ENCODE measurements at places on chromosomes 13 and 19.
A peak's percentile ranks its signal among the peaks of the same experiment; 100 is the strongest.

- DNase-seq: no peak
Measured at GRCh38 chr19:7997809-7998480, 7.5 kb downstream of the ELAVL1 start.

- DNase-seq: no peak
Measured at GRCh38 chr19:8113017-8113416, 36.4 kb downstream of the FBN3 start.

DNA sequence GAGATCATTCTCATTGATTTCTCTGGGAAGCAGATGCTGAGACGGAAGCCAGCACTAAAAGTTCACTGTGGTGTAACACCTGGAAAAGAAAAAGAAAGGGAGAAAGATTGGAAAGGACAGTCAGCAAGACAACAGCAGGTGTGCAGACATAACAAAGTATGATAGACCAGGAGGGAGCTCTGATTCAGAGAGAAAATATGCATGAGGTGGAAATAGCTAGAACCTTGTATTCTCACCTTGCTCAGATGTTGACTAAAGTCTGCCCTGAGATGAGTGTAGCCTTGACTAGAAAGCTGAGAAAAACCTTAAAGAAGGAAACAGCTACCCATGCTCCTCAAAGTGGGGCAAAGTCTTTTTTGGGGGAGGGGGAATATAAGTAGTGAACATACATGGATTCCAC is 1711.8 kb downstream of the EFNB2 start:
- no peak for DNase-seq

- DNase-seq: no peak
Measured at GRCh38 chr13:81017513-81018152, 676.7 kb upstream of the SPRY2 start.

DNA sequence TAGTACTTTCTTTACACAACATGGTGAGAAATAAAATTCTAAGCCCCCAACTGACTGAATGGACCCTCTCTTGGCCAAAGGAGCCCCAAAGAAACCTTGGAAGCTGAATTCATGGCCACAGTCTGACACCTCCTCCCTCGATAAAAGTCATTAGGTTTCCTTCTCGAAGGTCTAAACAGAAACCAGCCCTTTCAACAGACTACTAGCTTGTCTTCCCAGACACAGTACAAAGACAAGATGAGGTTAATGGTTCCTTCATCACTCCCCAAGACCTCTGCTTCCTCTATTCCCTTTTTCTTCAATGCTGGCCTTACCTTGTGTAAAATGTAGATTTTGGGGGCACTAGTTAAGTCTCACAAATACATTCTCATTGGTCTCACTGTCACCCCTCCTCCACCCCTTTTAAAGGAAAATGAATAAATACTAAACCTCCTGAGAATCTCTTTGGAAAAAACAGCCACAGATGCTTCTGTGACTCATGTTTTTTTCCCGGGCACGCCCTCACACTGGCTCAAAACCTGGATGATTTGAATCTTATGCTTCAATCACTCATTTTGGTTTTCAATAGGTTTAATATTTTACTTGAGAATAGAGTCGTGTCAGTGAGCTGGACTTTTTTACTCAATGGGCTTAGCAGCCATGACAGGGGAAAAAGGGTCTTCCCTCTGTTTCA is 65.8 kb upstream of the MED4 start:
- no peak for DNase-seq

DNA sequence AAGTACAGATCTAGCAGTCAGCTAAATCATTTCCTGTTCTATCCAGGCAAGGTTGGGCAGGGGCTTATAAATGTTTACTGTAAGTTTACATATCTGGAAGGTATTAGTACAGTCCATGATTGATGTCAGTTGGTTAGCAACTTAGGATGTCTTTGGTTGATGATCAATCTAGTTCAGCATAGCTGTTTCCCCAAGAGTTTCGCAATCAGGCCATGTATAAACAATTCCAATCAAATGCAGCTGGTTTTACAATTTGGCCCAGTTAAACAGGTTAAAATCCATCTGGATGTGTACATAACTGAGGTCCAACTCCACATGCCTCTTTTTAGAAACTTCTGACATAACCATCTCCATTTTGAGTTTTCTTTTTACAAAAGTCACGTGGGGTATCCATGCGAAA is 6.9 kb downstream of the ZNF221 start:
- DNase-seq: no peak

- peak; percentile 13 for DNase-seq
Measured at GRCh38 chr19:43425567-43426392, 11.1 kb downstream of the TEX101 start.

- no peak for DNase-seq
Measured at GRCh38 chr19:2764945-2765344, 18.1 kb downstream of the SGTA start.

GRCh38 chr13:110560601-110561343 is 750 bp downstream of the RAB20 start:
- no peak for DNase-seq

GRCh38 chr19:16111909-16112752 is 442 bp downstream of the RAB8A start:
- no peak for DNase-seq

DNA sequence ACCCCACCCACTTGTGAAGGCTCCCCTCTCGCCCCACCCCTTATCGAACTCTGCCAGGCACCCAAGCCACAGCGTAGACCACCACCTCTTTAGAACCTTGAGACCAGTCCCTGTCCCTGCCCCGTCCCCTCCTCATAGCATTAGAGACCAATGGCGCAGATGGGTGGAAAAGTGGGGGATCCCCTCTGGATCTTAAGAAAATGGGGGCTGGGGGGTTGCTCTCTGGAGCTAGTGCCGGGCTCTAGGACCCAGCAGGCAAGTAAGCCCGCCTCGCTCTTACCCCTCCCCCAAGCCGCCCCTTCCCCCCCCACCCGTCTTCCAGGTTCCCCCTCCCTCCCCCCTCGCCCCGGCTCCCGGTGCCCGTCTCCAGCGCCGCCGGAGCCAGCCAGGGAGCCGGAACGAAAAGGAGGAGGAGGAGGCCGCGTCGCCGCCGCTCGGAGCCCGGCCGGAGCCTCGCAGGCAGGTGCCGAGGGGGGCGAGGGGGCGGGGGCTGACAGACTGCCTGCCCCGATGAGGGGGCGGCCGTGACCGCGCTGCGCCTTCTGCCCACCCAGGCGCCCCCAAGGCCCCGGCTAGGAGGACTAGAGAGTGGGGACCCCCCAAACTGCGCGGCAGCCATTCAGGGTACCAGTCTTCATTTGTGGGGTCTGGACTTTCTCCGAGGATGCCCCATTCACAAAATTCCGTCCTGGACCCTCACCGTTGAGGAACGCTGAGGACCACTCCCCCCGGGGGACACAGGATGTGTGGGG is at the start of gene SPRED3:
Gene SPRED3, plus strand, starts transcription at position 349 of the 752 bp plus-strand sequence. CDS start 1,606 bp downstream, outside the sequence.
- DNase-seq: no peak

GRCh38 chr19:18137242-18137641 is 15.7 kb upstream of the PIK3R2 start:
- DNase-seq: no peak

- DNase-seq: no peak
Measured at GRCh38 chr13:106753251-106753650, 185.3 kb upstream of the ARGLU1 start.

DNA sequence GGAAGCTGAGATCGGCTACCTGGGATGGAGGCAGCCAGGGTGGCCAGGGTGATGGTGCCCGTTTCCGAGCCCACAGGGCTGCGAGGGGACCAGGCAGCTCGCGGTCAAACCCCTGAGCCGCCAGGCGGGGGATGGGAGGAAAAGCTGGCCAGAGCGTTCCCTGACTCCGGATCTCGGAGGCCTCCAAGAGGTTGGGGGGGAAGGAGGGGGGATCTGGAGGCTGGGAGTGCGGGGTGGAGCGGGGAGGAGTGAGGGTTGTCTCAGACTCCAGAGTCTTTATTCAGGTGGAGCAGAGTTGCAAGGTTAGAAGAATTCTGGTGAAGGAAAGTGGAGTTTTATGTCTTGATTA is 1.1 kb downstream of the CACNG7 start:
- no peak for DNase-seq

- no peak for DNase-seq
Measured at GRCh38 chr13:96575423-96576320, 418.6 kb downstream of the OXGR1 start.

DNA sequence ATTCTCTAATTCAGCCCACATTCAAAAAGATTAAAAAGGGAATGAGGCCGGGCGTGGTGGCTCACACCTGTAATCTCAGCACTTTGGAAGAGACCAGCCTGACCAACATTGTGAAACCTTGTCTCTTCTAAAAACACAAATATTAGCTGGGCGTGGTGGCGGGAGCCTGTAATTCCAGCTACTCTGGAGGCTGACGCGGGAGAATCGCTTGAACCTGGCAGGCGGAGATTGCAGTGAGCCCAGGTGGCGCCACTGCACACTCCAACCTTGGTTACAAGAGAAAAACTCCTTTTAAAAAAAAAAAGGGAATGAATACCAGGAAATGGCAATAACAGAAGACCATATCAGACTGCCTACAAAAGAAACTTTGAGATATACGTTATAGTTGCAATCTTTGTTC is 1244.5 kb downstream of the PCDH9 start:
- no peak for DNase-seq

DNA sequence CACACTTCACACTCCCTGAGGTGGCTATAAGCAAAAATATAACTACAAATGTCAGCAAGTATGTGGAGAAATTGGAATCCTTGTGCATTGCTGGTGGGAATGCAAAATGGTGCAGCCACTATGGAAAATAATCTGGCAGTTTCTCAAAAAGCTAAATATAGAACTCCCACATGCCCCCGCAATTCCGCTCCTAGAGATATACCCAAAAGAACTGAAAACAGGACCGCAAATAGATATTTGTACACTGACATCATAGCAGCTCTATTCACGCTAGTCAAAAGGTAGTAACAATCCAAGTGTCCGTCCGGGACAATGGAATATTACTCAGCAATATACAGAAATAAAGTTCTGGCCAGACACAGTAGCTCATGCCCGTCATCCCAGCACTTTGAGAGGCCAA is 31.5 kb upstream of the TPM4 start:
- DNase-seq: no peak

DNA sequence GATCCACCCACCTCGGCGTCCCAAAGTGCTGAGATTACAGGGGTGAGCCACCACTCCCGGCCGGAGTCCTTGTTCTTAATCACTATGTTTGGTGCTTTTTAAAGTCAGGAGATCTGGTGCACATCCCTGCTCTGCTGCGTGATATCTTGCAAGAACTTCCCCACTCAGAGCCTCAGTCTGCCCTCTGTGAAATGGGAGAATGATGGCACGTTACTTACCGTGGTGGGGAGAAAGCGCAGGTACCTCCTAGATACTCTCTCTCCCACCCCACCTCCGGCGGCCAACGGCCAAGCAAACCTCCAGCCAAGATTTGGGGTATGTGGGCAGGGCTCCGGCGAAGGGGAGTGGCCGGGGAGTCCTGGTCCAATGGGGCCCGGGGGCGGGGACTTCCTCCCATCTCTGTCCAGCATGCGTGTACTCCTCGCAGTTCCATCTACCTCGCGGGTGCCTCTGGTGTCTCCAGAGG is at the start of gene RYR1:
Gene RYR1, plus strand, starts transcription at position 424 of the 466 bp plus-strand sequence. CDS start 139 bp downstream, outside the sequence.
- DNase-seq: peak; percentile 64

GRCh38 chr19:41641879-41642485 is 15.1 kb upstream of the CEACAM4 start:
- peak; percentile 63 for DNase-seq

GRCh38 chr13:112103961-112104880 is 37.3 kb downstream of the SOX1 start:
- no peak for DNase-seq

DNA sequence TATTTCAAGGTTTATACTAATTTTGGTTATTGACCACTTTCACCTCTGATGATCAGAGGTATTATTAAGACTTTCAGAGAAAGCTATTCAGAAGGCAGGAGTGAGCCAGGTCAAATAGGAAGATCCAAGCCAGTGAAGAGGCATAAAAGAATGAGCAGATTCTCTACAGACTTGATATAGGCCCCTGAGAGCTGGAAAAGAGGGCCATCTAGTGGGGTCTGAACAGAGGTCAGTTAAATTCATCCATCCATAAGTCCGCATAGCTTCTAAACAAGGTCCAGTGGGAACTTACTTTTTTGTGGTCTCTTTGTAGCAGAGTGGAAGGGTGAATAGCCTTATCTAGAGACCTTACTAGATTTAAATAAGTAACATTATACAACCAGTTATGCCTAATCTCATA is 126.6 kb upstream of the UFM1 start:
- no peak for DNase-seq

DNA sequence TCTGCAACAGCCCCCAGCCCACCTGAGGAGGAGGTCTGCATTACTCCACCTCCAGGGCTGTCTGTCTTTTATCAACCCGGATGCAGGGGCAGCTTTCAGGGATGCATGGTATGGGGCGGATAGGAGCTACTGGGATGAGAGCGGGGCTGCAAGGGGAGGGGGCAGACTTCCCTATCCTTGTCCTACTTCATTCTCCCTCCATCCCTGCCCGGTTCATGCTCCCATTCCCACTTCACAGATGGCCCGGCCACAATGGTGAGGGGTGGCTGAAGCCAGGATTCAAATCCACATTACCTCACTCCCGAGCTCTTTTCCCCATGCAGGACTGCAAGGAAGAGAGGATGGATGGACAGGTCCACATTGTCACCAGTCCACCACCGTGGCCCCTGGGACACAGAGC is 40.5 kb upstream of the VSTM2B start:
- DNase-seq: no peak

GRCh38 chr19:19217099-19217498 is 5.3 kb downstream of the NCAN start:
- no peak for DNase-seq

GRCh38 chr19:46067691-46068090 is 26.9 kb upstream of the IGFL4 start:
- no peak for DNase-seq

- DNase-seq: no peak
Measured at GRCh38 chr13:95292622-95293021, 8.6 kb downstream of the ABCC4 start.

GRCh38 chr13:102555914-102556553 is 40.8 kb upstream of the TPP2 start:
- no peak for DNase-seq

GRCh38 chr13:28338006-28338574 is 156.8 kb downstream of the FLT1 start:
- DNase-seq: no peak

DNA sequence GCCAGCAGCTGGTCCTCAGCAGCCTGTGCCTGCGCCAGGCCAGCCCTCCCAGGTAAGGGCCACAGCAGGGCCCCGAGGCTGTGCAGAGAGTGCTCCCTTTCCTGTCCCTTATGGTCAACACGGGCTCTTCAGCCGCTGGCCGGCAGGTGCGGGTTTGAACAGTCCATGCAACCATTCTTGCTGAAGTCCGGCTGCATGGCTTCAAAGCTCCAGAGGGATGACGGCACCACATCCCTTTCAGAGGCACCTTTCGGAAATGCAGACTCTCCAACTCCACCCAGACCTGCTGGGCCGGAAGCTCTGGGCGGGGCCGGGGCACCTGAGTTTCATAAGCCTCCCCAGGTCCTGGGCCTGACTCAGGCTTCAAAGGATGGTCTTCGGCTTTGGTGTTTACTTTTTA is 81.3 kb downstream of the SPACA7 start:
- no peak for DNase-seq

DNA sequence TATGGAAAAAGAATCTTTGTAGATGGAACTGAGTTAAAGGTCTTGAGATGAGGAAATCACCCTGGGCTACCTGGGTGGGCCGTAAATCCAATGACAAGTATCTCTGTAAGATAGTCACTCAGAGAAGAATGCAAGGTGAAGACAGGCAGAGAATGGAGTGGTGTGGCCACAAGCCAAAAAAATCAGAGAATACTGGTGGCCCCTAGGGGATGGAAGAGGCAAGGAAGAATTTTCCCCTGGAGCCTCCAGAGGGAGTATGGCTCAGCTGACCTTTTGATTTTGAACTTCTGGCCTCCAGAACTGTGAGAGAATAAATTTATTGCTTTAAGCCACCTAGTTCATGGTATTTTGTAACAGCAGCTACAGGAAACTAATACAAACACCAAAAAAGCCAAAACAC is 32.7 kb upstream of the CSNK1A1L start:
- DNase-seq: no peak
